Stimulated activated CD4-positive, alpha-beta T cell treated with anti-CD3 and anti-CD28 coated beads, Interleukin-4, amount 100 ng/mL, for 4 hours (primary cell): ENCODE measurements at places on chromosomes 16 and 17.

- DNase-seq = no peak
Measured at GRCh38 chr17:65287040-65287439, 149.9 kb downstream of the RGS9 start.

DNA sequence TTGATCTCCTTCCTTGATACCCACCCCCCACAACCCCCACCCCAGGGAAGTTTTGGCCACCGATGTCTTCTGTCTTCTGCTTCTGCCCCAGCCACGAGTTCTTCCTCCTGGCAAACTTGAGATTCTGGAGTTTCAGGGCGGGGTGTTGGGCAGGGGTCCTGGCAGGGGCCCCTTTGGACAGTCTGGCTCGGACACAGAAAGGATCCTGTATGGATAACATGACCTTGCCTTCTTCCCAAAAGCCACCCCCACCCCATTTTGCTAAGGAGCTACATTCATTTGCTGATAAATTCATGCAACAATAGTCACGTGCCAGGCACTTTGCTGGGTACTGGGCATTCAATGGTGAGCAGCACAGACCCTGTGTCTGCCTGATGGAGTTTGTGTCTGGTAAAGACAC lies 5.9 kb upstream of the COL1A1 start:
- no peak for DNase-seq

GRCh38 chr17:53499277-53499676 lies 323.4 kb upstream of the KIF2B start:
- no peak for DNase-seq

- DNase-seq = no peak
Measured at GRCh38 chr17:67232441-67232840, 12.6 kb downstream of the HELZ start.

- no peak for DNase-seq
Measured at GRCh38 chr16:2767891-2768290, 9.2 kb downstream of the ELOB start.

DNA sequence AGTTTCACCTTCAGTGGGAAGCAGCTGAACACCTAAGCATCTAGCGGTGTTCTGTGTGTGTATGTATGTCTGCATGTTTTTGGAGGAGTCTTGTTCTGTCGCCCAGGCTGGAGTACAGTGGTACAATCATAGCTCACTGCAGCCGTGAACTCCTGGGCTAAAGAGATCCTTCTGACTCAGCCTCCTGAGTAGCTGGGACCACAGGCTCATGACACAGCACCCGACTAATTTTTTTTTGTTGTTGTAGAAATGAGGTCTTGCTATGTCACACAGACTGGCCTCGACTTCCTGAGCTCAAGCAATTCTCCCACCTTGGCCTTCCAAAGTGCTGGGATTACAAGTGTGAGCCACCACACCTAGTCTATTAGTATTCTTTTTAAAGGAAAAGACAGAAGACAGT lies 30.2 kb upstream of the FAAP100 start:
- DNase-seq = no peak

- no peak for DNase-seq
Measured at GRCh38 chr16:74051-74746, 1.8 kb upstream of the RHBDF1 start.

- no peak for DNase-seq
Measured at GRCh38 chr17:57803021-57803420, 46.8 kb downstream of the MRPS23 start.

DNA sequence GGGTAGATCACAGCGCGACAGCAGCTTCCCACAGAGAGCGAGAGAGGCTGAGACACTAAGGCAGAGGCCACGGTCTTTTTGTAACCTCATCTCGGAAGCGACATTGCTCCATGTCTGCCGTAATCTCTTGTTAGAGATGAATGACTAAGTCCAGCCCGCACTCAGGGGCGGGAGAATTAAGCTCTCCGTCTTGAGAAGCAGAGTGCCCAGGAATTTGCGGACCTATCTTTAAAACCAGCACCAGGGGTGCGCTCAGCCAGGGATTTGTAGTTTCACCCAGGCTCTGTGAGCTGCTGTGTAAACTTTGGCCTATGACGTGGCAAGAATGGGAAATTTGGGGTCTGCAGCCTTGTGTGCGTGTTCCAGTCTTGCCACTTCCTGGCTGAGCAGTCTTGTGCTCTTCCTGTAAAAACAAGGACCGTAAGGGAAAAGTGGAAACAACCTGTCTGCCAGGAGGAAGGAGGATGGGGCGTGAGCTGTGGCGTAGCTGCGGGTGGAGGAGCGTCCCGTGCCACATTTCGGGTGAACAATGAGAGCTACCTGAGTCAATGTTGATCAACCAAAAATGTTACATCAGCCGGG lies 16.0 kb upstream of the JPH3 start:
- DNase-seq = no peak

DNA sequence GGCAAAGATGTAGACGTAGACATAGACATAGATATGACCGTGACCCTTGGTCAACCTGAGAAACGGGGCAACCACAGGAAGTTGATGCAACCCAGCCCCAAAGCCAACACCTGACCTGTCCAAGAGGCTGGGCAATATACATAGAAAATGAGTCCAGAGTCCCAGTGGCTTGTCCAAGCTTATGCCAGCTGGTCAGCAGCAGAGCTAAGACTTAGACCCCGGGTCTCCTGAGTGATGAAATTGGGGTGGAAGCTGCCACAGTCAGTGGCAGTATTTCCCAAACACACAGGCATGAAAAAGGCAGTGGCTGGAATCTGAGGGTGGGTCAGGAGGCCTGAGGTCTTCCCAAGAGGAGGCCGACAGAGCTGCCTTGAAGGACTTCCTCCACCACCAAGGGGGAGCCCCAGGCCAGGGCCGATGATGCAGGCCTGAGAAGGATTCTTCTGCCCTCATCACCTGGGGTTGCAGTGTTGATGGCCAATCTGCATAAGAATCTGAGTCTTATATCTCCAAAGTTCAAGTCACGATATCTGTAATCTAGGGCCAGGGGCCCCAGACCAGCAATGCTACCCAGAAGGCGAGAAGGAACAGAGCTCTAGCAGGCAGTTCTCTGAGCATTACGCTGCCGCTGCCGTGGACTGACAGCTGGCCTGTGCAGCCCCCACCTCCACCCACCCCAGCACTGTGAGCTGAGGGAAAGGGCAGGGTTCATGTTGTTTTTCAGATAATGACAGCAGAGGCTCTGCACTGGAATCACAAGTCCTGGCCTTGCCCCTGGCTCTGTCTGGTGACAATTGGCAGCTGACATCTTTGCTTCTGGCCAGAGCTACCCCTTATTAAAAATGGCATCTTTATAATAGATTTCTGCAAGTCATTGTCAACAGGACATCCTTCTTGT lies 72.7 kb downstream of the GNAO1 start:
- no peak for DNase-seq

- DNase-seq = no peak
Measured at GRCh38 chr17:73325527-73325842, 13.7 kb upstream of the CDC42EP4 start.

GRCh38 chr17:28992625-28993600 lies 12.9 kb downstream of the SEZ6 start:
- no peak for DNase-seq

- DNase-seq = peak; percentile 68
Measured at GRCh38 chr17:63998050-63998720, at the start of gene PRR29. PRR29 (plus strand) TSS chr17:63998351; CDS start chr17:63998365, 14 bp downstream.

DNA sequence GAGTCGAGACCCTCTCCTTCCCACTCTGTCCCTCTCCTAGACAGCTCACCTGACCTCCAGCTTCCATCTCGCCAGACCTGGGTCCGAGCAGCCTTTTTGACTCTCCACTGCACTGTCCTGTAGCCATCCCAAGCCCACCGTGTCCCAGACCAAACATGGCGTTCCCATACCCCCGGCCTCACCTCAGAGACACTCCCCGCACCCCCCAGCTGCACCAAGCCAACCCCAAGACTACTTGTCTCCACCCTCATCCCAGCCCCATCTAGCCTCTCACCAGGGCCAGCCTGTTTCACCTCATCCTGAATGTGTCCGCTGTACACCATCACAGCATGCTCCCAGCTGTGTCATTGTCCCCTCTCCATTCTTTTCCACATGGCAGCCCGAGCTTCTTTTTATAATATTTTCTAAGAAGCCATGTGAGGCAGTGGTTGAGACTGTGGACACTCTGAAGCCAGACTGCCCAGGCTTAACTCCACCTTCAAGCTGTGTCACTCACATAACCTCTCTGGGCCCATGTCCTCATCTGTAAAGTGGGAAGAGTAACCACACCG lies 1.5 kb downstream of the MYO15A start:
- DNase-seq = no peak
